Pulmonary artery endothelial cell (primary cell): ENCODE measurements at places on chromosomes 1 and 21. TPM values are rescaled to one million over a fixed set of nuclear protein-coding genes. Genes with fewer than 3 reads are reported as not detected.

LIN28A gene
- not detected in 2 replicates for total RNA-seq

OR2L3 gene
- total RNA-seq, result not detected in 2 replicates

PTPRC gene
- total RNA-seq, result not detected in 2 replicates

ACKR1 gene
- 0.86 TPM in 1 of 2 replicates, not detected in the other for total RNA-seq

BARHL2 gene
- total RNA-seq, result not detected in 2 replicates

GBP7 gene
- not detected in 2 replicates for total RNA-seq

C1orf21 gene
- total RNA-seq, result 23.8 and 26.2 TPM in 2 replicates

TDRD10 gene
- total RNA-seq, result 1.7 and 3.8 TPM in 2 replicates

ACOT11 gene
- total RNA-seq, result 3.2 and 3.8 TPM in 2 replicates

S100A7A gene
- total RNA-seq, result not detected in 2 replicates

KIF21B gene
- 2.2 and 2.9 TPM in 2 replicates for total RNA-seq

ANGPTL1 gene
- total RNA-seq, result under 0.01 TPM in 1 of 2 replicates, not detected in the other

LEPROT gene
- 49.1 and 51.2 TPM in 2 replicates for total RNA-seq

ABCA4 gene
- 1.7 and 2.4 TPM in 2 replicates for total RNA-seq

BLACAT1 gene
- not detected in 2 replicates for total RNA-seq

IFFO2 gene
- total RNA-seq, result 23.7 and 24.5 TPM in 2 replicates

SMIM1 gene
- total RNA-seq, result 0.74 and 1.6 TPM in 2 replicates

TEKT2 gene
- total RNA-seq, result 0.13 and 0.21 TPM in 2 replicates

SMIM12 gene
- 51.8 and 63.6 TPM in 2 replicates for total RNA-seq

KDF1 gene
- total RNA-seq, result not detected in 2 replicates

KRTAP10-12 gene
- total RNA-seq, result not detected in 2 replicates

FAM110D gene
- 0.67 and 1.3 TPM in 2 replicates for total RNA-seq

OXCT2 gene
- total RNA-seq, result 1.4 and 8.6 TPM in 2 replicates

LYPLA2 gene
- total RNA-seq, result 97.6 and 110 TPM in 2 replicates

IL22RA1 gene
- total RNA-seq, result not detected in 2 replicates
